ENCODE measurements at places on chromosomes 3 and 15.

- no peak for DNase-seq
Measured at GRCh38 chr3:130905551-130905950, 11.7 kb downstream of the ATP2C1 start.

DNA sequence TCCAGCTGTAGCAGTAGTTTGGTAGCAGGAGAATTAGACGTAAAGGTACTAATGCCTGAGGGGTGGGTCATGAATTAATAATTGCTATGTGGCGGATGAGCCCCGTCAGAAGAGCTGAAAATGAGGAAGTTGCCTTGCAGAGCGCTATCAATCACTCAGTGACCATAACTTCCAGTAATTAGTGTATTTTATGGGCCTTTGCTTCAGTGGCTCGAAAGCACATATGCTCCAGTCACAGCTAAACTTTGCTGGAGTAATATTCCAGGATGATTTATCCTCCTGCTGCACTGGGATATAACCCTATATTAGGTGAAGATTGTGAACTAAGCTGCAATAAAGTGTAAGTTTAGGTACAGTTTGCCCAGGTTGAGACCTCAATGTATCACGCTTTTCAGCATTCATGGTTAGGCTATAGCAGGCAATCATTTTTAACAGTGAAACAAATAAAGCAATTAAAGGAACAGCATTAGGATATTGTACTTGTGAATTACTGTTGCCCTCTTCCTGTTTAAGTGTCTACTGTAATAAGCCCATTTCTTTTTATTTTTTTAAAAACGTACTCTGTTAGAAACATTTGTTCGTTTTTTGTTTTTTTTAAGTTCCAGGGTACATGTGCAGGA lies 104.6 kb upstream of the SKOR1 start:
- DNase-seq = no peak

DNA sequence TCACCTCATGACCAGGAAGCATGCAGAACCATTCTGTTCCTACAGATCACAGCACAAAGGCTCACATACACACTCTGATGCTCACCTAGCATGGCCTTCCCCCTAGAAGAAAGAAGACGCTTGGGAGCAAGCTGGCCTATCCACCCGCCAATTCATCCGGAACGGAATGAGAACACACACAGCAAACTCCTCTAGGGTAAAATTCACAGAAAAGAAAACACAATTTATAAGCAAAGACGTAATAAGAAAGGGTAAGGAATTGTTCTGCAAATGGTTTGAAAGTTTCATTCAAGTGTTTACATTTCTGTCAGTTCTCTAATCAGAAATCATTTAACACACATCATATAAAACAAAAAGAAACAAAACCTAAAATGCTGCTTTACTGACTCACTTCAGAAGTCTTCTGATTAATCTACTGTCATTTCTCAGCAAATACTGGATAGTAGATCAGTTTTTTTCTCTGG lies 218.1 kb downstream of the OSBPL10 start:
- no peak for DNase-seq

DNA sequence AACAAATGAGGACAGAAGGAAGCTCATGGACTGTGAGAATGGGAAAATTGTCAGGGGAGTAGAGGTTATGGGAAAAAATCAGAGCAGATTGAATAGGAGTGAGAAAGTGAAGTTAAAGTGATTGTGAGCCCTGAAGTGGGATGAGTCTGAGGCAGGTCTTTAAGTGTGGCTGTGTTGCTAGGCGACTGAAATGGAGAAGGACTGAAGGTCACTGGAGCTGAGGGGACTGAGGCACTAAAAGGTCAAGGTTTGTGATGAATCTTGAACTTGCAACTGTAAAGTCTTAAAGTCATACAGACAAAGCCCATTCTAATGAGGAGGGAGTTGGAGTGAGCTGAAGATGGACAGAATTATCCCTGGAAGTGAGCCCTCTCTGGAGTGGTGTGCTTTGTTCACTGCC lies 518.9 kb downstream of the TUSC7 start:
- no peak for DNase-seq

DNA sequence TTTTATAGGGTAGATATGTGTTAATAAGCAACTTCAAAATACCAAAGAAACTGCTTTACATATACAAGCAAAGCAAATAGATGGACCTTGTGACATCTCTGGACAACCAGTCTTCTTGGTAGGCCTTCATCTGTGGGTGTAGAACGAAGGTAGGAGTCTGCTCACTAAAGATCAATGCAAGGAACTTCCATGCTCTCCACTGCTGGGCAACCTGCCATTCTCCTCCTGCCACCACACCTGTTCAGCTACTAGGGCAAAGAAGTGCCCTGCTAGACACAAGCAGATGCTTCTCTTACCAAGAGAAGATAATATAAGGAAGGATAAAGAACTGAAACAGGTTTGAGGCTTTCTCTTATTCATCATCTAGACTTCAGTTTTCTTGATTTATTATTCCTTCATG lies 12.6 kb downstream of the PPARG start:
- no peak for DNase-seq

DNA sequence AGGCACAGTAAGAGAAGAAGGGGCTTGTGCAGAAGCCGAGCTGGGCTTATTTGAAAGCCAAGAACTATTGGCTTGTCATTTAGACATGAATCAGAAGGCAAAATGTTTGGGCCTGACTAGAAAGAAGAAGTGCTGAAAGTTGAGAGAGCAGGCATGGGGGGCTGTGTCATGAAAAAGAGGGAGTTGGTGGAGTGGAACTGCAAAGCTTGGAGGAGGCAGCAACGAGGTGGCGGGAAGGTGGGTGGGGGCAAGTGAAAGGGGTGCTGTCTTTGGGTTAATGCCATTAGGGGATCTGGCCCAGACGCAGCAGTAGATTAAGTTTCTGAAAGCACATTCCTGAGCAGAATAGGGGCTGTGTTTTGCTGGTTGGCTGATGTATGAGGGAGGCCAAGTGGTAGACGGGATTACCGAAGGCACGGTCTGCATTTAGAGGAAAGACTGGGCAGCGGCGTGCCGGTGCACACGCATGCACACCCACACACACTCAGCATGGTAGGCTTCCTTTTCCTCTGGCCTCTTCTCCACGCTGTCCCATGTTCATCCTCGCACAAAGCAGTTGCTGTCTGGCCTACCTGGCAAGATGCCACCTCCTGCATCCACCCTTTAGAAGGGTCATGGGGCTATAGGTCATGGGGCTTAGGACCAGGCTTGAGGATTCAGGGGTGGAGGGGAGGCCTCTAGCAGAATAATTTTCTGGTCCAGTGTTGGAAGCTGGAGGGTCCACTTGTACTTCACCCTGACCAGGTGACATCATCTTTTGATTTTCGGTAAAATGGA lies 43.0 kb downstream of the BOC start:
- no peak for DNase-seq

DNA sequence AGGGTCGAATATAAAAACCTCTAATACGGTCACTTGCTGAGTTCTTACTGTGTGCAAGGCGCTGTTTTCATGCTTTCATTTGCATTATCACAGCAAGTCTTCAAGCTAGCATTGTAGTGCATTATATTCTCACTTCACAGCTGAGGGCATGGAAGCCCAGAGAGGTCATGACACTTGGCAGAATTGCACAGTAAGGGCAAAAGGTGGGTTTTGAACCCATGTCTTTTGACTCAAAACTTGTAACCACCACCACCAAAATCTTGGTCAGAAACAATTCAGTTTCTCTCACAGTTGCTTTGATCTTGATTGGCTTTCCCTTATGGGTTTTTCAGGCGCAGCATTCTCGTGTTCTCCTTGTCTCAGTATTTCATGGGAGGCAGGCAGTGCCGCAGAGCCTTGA lies 371.1 kb downstream of the PTPRG start:
- no peak for DNase-seq

DNA sequence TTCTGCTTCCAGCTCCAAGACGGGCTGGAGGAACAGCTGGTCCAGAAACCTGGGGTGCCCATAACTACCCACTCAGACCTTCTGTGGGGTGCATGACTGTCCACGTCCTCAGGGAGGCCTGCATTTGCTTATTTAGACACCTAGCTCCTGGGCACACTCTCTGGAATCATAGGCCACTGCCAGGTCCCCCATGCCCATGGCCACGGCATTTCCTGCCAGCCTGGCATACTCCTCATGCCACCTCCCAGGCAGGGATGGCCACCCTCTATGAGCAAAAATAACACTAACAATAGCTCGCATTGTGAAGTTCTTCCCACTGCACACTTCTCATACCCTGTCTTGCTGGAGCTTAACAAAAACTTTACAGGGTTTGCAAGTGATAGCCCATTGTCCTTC lies 166.9 kb upstream of the TPM1 start:
- no peak for DNase-seq

DNA sequence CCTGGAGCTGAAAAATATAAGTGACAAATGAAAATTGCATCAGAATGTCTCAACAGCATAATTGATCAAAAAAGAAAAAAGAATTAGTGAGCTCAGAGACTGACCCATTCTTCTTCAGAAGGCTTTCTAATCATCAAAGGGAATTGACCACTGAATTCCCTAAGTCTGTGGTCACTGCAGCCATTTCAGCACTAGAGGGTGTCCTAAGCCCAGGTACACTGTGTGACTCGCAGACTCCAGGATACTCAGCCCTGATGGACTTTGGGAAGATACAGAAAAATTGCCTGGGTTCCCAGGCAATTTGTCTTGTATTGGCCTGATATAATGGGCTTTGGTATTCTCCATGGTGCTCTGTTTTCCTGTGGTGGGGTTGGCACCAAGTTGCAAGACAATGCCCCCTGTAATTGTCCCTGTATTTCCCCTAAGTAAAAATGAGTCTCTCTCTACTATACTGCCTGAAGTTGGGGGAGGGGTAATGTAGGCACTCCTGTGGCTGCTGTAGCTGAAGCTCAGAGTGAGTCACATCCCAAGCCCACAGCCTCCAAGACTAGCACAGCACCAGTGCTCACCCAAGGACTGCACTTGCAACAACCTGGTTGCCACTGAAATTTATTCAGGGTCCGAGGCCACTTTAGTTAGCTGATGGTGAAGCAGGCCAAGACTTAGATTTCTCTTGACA lies 256.0 kb upstream of the STAC start:
- no peak for DNase-seq

DNA sequence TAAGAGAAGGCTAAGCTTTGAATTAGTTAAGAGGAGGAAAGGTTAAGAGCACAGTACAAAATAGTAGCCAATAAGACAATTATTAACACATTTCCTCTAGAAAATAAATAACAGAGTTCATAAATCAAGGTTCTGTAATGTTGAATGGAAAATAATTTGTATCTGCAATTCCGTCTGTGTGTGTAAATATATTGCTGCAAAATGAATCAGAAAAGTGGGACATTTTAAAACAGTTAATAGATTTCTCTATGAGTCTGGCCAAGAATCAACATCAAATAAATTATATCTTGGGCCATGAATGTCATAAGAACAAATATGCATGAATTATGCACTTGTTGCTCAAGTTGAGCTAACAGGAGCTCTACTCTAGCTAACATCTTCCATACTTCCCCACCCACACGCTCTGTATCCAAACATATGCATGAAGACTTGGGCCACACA lies 14.2 kb upstream of the SUCNR1 start:
- no peak for DNase-seq

- no peak for DNase-seq
Measured at GRCh38 chr15:64426845-64427465, 33.4 kb upstream of the ZNF609 start.

DNA sequence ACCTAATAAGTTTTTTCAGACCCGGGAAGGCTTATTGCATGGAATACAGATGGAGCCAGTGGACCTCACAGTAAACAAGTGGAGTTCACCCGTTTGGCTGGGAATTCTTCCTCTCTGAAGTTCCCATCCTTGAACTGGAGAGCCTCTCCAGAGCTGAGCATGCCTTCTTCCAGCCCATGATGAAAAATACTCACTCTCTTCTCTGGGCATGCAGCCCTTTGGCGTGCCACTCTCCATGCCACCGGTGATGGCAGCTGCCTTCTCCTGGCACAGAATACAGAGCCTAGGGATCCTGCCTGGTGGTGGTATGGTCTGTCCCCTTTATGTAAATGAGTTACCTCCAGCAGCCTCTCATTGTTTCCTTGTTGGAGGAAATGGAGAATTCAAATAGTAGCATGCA lies 150.8 kb downstream of the LEKR1 start:
- no peak for DNase-seq

DNA sequence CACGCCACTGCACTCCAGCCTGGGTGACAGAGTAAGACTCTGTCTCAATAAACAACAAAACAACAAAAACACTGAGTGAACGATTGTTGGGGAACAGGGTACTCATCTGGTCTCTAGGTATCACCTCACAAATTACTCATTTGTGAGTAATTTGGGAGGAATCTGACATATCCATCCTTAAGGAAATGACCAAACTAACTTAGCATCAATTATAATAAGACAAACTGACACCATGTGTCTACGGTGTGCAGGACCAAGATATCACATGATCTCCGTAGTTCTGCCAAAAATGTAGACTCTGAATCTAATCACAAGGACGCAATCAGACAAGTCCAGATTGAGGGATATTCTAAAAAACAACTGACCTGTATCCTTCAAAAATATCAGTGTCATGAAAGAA lies 12.0 kb upstream of the DAPK2 start:
- DNase-seq = no peak

- no peak for DNase-seq
Measured at GRCh38 chr3:121724130-121724529, 25.4 kb downstream of the GOLGB1 start.

GRCh38 chr3:81554388-81554787 lies 207.1 kb downstream of the GBE1 start:
- DNase-seq = no peak

DNA sequence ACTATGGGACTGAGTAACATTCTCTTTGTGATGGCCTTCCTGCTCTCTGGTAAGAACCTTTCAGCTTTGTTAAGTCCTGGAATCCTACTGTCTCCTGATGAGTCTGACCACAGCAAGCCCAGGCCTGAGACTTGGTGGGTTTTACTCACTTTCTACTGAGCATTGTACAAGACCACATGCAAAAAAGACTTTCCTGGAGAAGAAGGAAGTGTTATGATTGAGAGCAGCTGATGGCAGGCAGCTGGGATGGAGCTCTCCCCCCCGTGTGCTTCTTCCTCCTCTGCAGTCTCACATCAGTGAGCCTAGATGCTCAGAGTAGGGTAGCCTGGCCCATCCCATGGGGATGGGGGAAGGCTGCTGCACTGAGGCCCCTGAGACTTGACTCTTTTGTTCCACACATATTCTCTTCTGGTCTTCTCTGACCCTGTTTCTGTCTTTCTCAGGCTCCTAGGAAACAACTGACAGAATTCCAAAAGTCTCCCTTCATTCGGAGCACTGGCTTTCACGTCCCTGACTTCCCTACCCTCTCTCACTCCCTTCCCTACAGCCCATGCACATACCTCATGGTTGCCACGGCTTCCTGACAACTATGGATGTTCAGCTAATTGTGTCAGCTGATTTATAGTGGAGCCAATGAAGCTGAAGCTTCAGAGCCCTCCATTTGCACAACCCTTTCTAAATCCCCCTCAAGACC lies 36.6 kb downstream of the CD86 start:
- no peak for DNase-seq

- no peak for DNase-seq
Measured at GRCh38 chr15:79051941-79052731, 38.4 kb downstream of the RASGRF1 start.
